ENCODE measurements at places on chromosomes 13 and 19.

DNA sequence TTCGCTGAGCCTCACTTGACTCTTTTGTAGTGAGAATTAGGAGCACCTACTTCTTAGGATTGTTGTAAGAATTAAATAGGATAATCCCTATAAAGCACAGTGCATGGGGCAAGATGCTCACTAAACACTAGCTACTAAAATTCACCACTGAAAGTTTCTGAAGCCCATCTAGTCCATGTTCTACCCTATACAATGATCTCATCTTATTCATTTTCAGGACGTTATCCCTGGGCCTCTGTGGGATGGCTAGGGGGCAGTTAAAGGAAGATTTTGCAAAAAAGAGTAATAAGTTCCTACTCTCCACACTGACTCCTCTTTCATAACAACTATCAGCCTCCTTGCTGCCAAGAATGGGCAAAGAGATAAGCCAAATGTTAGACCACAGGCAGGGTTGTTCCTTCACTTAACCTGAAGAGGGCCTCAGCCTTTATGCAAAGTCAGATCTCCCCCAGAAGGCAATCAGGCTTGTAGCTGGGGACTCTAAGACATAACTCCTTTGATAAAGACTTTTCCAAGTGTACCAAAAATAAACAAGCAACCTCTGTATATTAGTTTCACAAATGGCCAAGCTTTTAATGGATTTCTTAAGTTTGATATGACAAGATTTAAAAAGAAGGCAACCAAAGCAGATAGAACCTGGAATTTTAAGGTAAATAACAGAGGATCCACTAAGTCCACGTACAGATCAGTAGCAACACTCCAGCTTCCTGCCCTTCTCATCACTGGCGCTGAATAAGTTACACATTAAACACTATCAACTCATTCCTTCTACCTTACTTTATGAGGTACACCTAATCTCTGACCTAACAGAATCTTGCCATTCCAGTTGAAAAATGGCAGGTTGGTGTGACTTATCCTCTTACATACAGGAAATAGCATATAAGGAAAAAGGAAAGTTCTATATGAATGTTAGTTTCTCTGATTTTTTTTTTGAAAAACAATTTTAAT is 44.4 kb downstream of the ELF1 start:
- DNase-seq = no peak

DNA sequence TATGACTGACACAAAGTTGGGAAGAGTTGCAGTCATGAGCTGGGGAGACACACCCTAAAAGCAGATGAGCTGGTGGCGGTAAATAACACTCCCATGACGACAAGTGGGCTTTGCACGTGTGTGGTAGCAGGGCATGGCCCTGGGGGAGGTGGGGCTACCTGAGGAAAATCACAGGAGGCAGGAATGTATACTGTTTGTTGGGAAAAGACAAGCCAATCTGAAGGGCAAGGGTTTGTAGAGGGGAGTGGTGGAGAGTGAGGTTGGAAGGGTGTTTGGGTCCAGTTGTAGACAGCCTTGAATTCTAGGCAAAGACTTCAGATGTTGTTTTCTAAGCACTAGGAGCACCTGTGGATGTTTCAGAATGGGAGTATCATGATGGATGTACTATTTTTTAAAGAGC is 151.6 kb downstream of the TM9SF2 start:
- DNase-seq = no peak

- peak; percentile 36 for DNase-seq
Measured at GRCh38 chr13:76148926-76149325, 512.8 kb downstream of the LMO7 start.

DNA sequence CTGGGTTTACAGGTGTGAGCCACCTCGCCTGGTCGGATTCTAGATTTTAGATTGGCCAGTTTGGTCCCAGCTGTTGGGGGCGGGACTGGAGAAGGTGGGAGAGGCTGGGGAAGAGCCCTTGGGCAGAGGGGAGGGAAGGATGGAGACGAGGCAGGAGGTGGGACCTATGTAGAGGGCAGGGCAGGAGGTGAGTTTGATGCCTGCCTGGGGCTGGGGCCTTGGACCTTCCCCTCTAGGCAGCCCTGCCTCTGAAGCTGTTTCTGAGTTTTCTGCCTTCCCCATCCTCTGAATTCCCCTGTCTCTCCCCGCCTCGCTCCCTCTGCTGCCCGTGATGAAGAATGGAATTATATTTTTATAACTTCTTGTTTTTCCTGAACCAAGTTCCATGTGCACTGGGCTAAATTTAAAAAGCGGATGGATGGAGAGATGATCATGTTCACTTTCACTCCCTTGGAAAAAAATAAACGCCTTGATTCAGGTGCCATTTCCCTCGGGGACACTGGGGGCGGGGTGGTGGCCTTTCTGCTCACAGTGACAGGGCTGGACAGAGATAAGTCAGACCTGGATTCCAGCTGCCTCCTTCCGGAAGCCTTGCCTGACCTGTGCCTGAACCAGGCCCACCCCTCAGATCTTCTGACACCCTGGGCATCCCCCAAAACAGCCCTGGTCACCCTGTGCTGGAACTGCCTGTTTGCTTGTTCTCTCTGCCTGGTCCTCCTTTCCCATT is 16.5 kb upstream of the TNFAIP8L1 start:
- no peak for DNase-seq

DNA sequence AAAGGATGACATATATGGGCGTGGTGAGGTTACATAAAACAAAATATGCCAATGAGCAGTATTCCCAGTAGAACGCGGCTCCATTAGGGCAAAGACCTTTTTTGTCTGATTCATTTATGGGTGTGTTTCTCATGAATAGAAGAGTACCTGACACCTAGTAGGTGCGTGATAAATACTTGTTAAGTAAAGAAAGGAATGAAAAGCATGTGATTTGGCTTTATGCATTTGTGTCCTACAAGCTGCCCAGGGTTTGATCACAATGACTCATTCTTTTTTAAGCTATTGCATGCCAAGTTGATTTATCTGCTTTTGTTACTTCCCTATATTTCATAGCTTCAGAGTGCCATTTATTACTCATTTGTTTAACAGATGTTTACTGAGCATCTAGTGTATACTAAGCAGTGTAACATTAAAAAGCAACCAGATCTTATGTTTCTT is 19.1 kb upstream of the KCTD4 start:
- no peak for DNase-seq

GRCh38 chr13:74769333-74769732 is 635.1 kb upstream of the KLF12 start:
- no peak for DNase-seq
